ENCODE measurements at places on chromosomes 1 and 21.

DNA sequence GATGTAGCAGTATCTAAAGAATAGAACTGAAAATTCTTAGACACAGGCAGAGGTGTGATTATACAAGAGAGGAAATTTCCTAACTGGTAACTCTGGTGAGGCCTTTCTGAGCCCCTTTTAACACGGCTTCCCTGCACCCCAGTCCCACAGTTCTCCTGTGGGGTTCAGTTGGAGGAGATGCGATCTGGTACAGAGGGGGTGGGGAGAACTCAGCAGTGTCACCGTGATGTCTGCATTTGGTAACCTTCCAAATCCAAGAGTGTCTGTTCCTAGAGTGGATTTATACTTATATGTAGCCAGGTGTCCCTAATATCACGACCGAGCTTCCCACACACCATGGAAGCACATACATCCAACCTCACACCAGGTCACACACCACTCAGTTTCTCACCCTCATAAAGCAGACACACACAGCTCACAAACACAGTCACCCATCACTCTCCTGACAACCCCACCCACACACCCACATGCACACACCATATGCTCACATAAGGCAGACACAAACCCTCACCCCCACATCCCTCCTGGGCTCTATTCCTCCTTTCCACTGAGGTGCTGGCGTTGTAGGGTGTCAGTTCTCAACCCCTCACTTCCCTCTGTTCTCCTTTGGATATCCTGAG lies 48.5 kb downstream of the RHBG start:
- DNase-seq = no peak

DNA sequence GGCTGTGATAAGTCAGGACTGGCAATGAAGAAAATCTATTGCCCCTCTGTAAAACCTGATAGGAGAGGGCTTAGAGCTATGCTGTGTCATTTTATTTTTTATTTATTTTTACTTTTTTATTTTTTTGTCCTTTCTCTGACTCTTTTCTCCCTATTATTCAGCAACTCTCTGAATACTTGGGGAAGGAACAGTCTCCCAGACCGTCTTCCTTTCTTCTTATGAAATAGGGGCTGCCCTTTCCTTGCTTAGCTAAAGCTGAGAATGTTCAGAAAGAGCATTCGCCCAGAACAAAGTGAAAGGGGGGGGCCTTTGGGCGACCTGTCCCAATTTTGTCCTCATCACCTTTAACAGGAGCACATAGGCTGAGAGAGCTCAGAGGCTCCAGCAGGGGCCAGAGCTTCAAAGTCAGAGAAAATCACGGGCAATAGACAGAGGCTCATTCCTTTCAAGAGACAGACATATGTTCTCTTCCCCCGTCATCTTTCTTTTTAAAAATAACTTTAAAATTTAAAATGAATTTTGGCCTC lies 80.9 kb downstream of the RNF220 start:
- DNase-seq = no peak

GRCh38 chr1:230299191-230300006 lies 126.7 kb downstream of the PGBD5 start:
- DNase-seq = no peak

- DNase-seq = no peak
These were observed 114.6 kb downstream of the LMX1A start for GRCh38 chr1:165241952-165242351.

- no peak for DNase-seq
These were observed 95.9 kb downstream of the HIVEP3 start for GRCh38 chr1:41822866-41823265.

- no peak for DNase-seq
These were observed 1634.1 kb downstream of the PLA2G4A start for GRCh38 chr1:188462837-188463236.

DNA sequence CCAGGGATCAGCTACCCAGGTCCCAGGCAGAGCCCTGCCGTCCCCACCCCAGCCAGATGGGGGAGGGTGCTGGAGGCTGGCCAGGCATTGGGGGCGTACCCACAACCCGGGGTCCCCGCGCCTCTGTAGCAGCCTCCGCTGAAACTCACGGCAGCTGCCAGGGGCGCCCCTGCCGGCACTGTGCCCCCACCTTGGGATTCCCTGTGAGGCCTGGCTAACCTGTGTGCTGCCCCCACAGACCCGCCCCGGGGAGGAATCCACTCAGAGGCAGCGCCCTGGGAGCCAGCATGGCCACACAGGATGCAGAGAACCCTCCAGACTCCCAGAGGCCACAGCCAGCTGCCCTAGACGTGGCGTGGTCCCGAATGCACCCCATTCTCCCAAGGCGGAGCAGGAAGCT lies 3.8 kb downstream of the DVL1 start:
- peak; percentile 30 for DNase-seq

GRCh38 chr1:223609977-223610376 lies 55.5 kb downstream of the CAPN8 start:
- no peak for DNase-seq

GRCh38 chr1:41496080-41497055 lies 11.9 kb upstream of the EDN2 start:
- DNase-seq = peak; percentile 89

- DNase-seq = peak; percentile 49
These were observed 777 bp downstream of the NUDT17 start for GRCh38 chr1:145846201-145846612.

DNA sequence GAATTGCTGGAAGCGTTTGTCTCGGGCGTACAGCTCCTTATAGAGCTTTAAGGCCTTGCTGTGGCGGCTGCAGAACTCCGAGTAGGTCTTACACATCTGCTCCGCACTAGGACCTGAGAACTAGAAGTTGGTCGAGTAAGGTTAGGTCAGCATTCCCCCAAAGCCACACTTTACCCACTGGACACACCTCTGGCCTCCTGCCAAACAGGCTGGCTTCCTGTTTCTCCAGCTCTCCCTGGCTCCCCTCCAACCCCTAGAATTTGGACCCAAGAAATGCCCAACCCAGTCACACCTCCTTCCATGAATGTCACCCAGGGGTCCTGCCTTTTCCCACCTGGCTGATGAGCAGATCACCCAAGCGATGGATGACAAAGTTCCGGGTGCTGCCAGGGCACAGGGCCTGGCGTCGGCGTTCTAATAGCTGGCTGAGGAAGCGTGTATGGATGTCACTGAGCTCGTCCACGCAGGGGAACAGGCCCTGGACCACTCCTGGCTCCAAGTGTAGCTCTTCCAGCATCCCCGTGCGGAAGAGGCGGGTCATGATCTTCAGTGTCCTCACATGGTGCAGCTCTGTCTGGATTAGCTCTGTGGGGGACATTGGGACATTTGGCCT lies 15.6 kb downstream of the ARHGEF2 start:
- DNase-seq = peak; percentile 87

GRCh38 chr1:56506951-56507491 lies 72.3 kb downstream of the PLPP3 start:
- no peak for DNase-seq

DNA sequence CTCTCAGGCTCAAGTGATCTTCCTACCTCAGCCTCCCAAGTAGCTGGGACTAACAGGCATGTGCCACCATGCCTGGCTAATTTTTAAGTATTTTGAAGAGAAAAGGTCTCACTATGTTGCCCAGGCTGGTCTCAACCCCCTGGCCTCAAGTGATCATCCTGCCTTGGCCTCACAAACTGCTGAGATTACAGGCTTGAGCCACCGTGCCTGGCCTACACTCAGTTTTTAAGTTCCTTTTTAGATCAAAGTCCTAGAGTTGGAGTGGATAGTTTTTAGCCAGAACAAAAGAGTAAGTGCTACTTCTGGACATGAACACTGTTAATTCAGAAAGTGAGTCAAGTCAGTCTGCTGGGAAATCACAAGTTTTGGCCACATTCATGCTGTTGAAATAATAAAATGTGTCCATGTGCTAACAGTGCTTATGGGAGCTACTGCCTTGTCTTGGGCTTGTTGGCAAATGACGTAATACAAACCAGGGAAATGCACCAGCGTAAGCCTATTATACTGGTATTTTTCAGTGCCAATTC lies 84.2 kb downstream of the NDUFS5 start:
- DNase-seq = peak; percentile 83
